ENCODE measurements at places on chromosomes 6 and 20. TPM values are rescaled to one million over a fixed set of nuclear protein-coding genes. Genes with fewer than 3 reads are reported as not detected.

GRCh38 chr20:41213150-41213820, 75.9 kb downstream of the PLCG1 start:
- DNase-seq: peak; percentile 39

DNA sequence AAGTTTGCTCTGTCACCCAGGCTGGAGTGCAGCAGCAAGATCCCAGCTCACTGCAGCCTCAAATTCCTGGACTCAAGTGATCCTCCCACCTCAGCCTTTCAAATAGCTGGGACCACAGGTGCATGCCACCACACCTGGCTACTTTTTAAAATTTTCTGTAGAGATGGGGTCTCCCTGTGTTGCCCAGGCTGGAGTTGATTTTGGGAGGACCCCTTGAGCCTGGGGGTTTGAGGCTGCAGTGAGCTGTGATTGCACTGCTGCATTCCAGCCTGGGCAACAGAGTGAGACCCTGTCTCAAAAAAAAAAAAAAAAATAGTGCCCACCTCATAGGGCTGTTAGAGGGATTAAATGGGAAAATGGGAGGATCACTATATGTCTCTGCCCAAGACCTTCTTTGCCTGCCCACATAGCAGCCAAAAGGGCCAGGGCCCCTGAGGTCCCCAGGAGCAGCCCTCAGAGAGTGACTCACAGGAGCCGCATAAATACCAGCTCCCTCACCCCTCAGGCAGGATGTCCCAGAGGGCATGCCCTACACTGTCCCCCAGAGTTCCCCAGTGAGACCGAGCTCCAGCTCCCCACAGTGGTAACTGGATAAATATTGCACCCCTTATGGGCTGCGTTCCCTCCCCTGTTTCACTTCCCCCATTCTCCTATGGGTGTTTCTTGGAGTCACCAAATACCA, 11.7 kb upstream of the MDGA1 start:
- no peak for DNase-seq

DNA sequence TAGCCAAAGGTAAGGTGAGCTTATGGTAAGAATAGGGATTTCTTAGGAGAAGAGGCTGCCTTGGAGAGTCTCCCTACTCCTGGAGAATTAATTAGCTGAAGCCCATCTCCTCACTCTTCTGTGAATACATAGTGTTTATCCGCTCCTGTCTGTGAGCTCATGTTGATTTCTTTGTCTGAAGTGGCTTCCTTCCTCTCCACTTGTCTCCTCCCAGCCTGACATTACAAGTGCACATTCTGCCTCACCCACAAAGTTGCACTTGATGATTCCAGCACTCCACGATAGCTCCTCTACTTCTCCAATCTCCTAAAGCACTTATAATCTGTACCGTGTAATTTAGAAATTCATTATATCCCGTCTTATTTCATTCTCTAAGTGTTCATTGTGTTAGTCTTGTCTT, 287.2 kb downstream of the QKI start:
- no peak for DNase-seq

DNA sequence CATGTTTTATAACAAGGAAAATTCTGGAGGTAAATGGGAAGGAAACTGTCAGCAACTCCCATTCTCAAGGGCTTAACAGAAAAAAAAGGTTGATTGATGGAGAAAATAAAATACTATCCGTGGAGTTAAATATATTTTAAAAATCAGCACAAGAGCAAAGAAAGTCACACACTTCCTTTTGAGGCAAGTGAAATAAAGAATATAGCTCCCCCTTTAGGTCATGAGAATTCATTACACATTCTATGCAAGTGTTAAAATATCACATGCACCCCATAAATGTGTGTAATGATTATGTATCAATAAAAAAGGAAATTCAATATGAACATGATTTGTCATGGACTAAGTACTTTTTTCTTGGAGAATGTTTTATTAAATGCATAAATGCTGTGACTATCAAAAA, 349.2 kb downstream of the TPBG start:
- no peak for DNase-seq

- DNase-seq: no peak
These were observed 507.2 kb upstream of the CHD6 start for GRCh38 chr20:42125426-42125825.

- DNase-seq: no peak
These were observed 28.0 kb downstream of the OPN5 start for GRCh38 chr6:47809873-47810272.

GRCh38 chr6:38103921-38104320, 284.4 kb downstream of the ZFAND3 start:
- no peak for DNase-seq

DNA sequence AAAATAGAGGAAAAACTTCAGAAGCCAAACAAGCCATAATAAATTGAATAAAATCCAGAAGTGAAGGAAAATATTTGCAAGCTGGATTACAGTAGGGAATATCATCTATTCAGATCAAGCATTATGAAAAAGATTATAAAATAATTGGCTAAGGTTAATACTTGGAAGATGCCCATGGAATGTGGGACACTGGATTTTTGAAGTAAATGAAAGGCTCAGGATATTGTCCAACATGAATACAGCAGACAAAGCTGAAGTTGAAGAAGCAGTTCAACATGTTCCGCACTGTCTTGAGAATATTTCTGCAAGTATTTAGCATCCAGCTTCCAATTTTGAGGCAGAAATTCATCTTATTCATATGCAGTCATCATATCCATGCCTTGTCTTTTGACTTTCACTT, 1278.4 kb upstream of the GJE1 start:
- no peak for DNase-seq

DNA sequence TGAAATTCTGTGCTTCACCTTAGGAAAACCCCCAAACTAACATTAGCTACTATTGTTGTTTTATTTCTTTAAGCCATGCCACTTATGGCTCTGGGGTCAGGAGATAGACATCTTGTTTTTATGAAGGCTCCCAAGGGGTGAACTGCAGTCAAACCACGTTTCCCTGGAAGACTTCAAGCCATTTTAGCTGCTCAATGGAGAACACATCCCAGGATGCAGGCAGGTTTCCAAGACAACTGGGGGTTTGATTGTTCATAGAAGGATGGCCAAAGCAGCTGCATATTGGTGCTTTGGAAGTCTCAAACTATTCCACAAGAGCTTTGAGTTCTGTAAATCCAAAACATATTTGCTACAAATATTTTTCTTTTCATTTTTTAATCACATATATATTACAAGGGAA, 818.0 kb downstream of the MAFB start:
- no peak for DNase-seq

GRCh38 chr6:168359794-168360193, 40.2 kb upstream of the DACT2 start:
- no peak for DNase-seq

DNA sequence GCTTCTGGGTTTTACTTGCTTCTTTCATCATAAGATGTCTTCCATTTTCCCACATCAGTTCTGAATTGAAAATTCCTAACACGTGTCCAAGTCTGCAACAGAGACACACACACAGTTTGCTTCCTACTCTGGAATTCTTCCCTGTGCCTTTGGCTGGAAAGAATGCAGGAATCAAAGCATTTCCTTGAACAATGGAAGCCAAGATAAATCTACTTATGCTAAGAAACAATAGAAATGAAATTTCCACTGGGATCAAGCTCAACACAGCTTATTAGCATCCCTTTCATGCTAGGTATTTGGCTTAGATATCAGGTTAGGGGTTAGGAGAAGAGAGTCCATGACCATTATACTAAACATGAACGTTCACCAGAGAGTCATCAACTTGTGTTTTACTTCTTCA, 101.1 kb upstream of the SCAF8 start:
- DNase-seq: no peak

GRCh38 chr6:68071740-68072139, 563.3 kb upstream of the ADGRB3 start:
- DNase-seq: no peak

- no peak for DNase-seq
These were observed 198.9 kb downstream of the SYNDIG1 start for GRCh38 chr20:24668384-24668702.

- no peak for DNase-seq
These were observed 34.8 kb downstream of the TOP1 start for GRCh38 chr20:41063442-41063841.

GRCh38 chr6:46080111-46080510, 49.7 kb upstream of the ENPP4 start:
- no peak for DNase-seq

DNA sequence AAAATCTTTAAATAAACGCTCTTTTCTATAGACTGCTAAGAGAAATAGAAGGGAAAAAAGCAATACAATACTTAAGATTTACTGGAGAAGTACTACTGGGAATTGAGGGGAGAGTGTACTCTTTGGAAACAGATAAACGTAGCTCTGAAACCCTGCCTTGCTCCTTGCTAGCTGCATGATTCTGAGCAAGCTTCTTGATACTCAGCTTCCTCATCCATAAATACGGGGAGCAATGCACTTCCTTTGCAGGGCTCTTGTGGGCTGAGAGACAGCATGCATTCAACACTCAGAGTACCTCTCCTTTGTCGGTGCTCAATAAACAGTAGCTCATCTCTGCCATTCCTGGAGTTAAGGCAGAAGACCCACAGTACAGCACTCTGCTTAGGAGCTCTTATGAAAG, 159.7 kb downstream of the BTBD9 start:
- DNase-seq: no peak

GRCh38 chr20:35345189-35345588, 53.0 kb upstream of the FAM83C start:
- no peak for DNase-seq

DNA sequence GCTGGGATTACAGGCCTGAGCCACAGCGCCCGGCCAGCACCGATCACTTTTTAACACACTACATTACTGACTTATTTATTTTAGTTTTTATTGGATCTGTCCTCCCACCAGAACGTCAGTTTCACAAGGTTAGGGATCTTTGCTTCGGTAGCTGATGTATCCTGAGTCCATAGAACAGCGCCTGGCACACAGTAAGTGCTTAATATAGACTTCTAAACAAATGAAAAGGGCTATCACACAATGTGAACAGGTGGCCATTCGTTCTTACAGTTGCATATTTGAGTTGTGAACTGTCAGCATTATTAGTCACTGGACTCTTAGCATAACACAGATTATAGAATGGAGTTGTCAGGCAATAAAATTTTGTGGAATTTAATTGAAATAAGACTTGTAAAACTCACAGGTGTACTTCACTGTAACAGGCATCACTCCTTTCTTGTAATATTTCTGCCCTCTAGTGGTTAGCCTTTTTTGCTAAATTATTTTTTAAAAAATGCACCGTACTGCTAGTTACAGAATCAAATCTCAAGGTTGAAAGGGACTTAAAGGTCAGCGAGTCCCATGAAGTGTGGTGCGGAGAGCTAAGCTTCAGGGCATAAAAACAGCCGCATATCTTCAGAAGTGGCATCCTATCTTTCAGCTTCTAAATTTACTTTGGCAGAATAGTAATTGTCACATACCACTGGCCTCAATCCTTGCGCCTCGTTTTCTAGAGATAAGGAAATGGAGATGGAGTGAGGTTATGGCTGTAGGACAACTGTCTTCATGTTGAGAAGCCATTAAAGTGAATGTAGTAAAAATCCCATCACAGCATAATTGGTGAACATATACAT, 3.4 kb upstream of the TBC1D7 start:
- DNase-seq: no peak

DNA sequence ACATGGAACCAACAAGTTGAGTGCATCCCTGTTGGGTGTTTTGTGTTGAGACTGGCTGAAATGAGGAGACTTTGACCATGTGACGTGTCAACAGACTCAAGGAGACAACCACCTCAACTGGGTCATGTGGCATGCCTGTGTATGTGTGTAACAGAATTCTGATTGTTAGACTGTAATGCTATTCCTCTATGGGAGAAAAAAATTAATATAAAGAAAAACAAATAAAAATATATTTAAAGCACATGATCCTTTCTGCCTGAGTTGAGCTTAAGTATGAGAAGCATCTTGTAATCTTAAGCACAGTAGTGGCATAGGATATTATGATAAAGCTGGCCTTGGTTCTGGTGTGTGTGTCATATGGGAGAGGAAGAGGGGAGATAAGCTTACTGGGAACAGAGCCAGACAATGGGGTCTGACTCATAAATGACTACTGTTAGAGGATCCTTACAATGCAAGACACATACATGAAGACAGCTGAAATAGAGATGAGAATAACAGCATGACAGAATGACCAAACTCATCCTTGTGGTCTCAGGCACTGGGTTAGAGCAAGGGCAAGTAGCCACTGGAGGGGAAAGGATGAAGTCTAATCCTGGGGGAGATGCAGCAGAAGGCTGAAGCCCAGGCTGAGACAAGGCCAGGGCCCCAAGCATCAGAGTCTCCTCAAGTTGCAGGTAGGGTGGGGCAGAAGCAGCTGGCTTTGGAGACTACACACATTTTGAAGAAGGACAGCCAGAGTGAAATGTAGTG, 9.2 kb downstream of the TP53INP2 start:
- peak; percentile 85 for DNase-seq

DNA sequence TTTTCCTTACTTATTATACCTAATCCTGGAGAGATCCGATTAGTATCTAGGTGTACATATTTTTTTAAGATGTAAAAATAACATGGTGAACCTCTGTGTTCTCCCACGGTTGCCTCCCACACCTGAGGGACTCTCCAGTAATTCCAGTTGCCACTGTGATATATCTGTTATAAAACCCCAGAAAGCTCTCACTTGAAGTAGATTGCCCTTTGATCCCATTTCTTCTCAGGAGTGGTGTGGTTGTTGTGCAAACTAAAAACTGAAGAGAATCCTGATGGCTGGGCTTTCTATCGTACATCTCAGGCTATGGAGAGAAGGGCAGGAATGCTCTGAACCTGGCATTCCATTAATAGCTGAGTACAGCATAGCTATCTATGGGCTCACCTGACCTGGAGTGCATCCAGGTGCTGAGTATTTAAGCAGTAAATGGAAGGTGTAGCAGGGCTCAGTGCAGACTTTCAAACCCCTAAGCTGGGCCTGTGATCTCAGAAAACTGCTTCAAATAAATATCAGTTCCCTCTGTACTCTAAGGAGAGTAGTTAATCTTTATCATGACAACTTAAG, 41.0 kb downstream of the VGLL2 start:
- DNase-seq: no peak

- peak; percentile 57 for DNase-seq
These were observed 584 bp downstream of the PTK7 start for GRCh38 chr6:43076464-43077332.

DNA sequence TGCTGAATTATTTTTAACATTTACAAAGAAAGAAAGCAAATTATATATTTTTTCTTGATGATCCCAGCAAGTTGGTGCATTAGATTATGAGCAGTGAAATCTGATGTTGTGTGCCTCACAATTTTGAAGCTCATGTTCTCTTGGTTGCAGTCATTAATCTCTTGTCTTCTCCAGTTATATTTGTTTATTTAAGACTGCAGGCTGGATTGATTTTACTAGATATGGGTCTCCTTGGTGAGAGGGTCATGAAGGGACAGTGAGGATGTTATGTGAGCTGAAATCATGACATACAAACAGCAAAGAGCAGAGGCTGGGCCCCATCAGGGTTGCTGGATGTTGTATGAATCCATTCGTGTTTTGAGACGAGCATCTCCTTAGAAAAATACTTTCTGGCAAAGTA, 64.2 kb upstream of the AKIRIN2 start:
- DNase-seq: no peak

- DNase-seq: no peak
These were observed 151.3 kb downstream of the FARS2 start for GRCh38 chr6:5412663-5413062.

The EEF1A2 gene
- 62.5 TPM for total RNA-seq

The CAP2 gene
- 5.4 TPM for total RNA-seq

The NKX2-2 gene
- total RNA-seq: 3.1 TPM

The KCNS1 gene
- total RNA-seq: 0.30 TPM

The FGD2 gene
- total RNA-seq: 0.33 TPM

The ECT2L gene
- total RNA-seq: not detected

The WFDC5 gene
- total RNA-seq: not detected

The HMGCLL1 gene
- not detected for total RNA-seq

Measured in MG63 (cell line).